ENCODE measurements at places on chromosomes 11 and 22.

- peak; percentile 73 for DNase-seq
Measured at GRCh38 chr11:71928737-71929443, at the start of gene RNF121. Gene RNF121, plus strand, starts transcription at chr11:71929046. Its CDS starts 16 bp downstream, at chr11:71929062.

DNA sequence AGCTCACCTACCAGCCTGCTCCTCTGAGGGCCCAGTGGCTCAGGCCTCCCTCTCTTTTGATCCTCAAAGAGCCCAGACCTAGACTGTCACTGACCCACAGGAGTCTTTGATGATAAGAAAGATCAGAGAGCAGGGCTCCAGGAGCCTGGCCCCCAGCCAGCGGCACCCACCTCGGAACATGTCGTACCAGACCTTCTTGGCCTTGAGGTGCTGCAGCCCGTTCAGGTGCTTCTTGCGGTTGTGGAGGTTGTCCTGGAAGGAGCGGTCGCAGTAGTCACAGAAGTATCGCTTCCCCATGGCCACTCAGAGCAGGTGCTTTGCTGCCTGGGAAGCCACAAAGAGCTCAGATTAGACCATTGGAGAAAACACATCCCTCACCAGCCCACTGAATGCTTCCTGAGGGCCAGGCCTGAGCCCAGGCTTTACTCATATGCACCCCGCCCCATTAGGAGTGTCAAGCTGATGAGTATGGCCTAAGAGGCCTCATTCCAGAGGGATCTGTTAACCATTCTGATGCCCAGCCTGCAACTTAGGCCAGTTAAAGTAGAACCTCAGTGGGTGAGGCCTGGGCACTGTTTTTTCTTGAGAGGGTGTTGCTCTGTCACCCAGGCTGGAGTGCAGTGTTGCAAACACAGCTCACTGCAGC, 18.4 kb downstream of the ZMAT5 start:
- DNase-seq: no peak

DNA sequence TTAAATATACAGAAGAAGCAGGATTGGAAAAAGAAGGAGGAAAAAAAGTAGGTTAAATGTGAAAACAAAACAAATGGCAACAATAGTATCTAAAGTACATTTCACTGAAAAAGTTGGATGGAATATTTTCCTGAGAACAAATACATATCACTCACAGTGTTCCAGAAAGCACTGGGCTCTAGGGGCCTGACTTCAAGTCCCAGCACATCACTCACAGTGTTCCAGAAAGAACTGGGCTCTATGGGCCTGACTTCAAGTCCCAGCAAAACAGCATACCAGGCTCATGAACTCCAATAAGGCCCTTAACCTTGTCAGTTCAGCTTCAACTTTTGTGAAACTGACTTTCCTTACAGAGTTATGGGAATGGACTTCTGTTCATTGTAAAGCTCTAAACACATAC, 46.0 kb upstream of the CCDC34 start:
- DNase-seq: no peak

DNA sequence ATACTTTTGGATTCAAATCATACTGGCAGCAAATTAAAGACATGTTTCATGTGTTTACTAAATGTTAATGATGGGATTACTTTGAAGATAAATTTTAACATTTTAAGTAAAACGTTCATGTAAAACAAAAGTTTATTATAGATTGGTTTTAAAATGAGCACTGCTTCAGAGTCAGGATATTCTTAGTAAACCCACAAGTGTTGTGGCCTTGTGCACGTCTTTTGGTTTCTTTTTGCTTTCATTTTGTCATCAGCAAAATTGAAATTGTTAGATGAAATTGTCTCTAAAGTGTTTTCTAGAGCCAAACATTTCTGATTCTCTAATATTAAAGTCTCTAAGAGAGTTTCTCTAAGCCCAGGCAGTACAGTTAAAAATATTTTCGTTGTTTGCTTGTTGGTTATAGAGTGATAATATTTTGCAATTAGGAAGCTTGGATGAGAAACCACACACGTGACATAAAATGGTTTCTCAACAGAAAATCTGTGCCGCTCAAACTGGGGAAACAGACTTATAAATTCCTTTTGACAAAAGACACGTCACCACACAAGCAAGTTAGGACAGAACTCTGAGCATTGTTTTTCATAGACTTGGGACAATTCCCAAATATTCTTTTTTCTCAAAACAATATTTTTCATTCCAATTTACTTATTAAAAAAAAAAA, 164.4 kb downstream of the TEAD1 start:
- no peak for DNase-seq

GRCh38 chr11:24422376-24422775, 74.5 kb upstream of the LUZP2 start:
- DNase-seq: peak; percentile 14

DNA sequence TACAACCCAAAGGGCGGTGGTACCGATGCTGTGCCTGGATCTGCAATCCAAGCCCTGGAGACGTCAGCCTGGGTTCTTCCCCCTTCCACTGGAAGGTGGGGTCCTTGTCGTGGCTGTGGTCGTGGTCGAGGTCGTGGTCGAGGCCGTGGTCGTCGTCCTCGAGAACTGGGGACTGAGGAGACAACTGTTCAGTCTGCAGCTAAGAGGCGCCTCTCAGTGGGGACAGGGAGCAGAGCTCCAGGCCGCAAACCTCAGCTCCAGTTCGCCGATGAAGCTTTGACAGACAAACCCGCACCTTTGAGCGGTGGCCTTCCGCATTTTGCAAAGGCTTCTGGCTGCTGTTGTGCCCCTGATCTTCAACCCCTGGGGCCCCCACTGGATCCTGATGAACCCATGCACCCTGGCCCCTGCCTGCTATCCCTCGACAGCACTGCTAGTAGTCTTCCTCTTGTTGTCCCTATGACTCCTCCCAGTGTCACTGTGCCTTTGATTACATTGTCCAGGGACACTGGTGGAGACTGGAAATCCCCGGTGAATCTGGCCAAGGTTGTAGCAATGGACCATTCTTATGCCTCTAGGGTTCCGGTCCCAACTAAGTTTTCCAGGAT, 1.5 kb downstream of the KDM4F start:
- DNase-seq: no peak

- no peak for DNase-seq
Measured at GRCh38 chr22:41905411-41906202, 9.3 kb downstream of the SHISA8 start.

Data from non-pigmented ciliary epithelial cell (primary cell).